ENCODE measurements at places on chromosomes 6 and 20.

GRCh38 chr20:2387180-2387577, 6.5 kb downstream of the TGM6 start:
- DNase-seq = no peak

GRCh38 chr6:80133020-80133419, 26.5 kb downstream of the BCKDHB start:
- DNase-seq = peak; percentile 52

DNA sequence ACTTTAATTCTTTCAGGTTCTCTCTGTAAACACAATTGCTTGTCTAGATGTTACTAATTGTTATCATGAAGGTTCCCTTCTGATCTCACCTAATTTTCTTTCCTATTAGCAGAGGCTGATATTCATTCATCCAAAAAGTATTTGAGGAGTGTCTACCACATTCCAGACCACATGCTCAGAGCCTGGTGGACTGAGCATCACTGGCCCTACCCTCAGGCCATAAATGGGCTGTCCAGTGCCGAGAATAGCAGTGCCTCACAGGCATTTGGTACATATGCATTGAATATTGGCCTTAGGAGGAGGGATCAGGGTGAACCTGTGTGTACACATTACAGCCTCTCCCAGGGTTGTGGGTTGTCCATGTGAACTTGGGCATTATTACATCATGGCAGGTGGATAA, 40.4 kb upstream of the PRELID3B start:
- no peak for DNase-seq

DNA sequence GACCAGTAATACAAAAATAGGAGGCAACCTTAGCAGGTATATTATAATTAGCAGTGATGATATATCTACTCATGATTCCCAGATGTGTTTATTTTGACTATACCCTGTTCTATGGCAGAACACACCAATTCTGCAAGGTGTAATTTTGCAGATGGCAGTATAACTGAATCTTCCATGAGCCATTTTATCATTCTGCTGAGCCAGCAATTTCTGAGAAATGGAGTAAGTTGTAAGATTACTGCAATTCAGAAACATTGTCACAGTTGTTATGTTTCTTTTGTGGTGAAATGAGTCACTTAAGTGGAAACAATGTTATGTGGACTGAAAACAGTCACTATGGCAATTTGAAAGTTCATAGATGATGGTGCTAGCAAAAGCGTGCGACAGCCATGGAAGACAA, 63.7 kb upstream of the RIMS1 start:
- no peak for DNase-seq

DNA sequence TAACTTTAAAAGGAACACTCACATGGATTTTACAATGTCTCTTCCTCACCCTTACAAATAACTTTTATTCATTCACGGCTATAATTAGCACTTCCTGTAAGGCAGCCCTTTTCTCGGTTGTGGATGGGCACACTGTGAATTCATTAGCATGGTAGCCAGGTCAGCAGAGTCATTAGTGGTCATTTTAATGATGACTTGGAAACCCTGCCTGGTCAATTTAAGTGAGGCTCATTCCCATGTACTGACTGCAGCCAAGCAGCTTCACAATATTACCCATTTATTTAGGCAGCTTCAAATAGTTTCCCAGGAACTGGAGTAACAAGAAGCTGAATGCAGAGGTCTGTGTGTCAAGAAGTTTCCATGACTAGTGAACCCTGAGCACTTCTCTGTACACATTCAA, 248.8 kb downstream of the KHDC1L start:
- no peak for DNase-seq

DNA sequence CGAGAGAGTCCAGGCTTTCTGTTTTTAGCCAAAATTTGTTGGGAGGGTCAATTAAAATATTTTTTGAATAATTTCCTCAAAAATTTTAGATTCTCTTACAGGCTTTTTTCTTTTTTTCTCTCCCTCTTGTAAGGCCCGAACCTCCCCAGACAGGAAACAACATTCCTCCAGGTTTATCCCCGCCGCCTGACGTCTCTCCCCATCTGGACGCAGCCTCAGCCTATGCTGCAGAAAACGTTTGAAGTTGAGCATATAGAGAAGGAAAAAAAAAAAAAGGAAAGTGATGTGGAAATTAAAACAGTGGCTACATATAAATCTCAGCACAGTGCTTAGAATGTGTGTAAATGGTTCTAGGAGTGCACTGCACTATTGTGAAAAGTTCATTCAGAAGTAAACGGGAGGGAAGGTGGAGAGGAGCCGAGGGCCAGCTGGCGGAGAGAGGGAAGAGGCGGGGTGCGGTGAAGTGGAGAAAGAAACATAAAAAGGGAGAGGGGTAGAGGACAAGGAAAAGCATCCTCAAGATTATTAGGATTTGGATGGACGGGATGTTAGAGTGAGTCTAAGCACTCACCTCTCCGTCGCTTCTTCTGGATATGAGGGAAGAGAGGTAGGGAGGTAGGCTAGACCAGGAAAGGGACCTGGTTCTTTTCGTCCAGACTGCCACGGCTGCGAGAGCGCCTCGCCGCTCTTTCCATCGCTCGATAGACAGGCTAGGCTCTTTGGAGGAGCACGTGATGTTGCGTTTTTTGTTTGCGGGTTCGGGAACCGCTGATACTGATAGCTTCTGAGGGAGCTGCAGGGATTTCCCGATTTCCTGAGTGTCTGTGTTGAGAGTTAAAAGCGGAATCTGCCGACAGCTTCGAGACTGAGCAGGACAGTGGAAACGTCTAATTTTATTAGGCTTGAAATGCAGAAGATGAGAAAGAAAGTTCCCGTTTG, 98.7 kb downstream of the TRIM27 start:
- DNase-seq = no peak

DNA sequence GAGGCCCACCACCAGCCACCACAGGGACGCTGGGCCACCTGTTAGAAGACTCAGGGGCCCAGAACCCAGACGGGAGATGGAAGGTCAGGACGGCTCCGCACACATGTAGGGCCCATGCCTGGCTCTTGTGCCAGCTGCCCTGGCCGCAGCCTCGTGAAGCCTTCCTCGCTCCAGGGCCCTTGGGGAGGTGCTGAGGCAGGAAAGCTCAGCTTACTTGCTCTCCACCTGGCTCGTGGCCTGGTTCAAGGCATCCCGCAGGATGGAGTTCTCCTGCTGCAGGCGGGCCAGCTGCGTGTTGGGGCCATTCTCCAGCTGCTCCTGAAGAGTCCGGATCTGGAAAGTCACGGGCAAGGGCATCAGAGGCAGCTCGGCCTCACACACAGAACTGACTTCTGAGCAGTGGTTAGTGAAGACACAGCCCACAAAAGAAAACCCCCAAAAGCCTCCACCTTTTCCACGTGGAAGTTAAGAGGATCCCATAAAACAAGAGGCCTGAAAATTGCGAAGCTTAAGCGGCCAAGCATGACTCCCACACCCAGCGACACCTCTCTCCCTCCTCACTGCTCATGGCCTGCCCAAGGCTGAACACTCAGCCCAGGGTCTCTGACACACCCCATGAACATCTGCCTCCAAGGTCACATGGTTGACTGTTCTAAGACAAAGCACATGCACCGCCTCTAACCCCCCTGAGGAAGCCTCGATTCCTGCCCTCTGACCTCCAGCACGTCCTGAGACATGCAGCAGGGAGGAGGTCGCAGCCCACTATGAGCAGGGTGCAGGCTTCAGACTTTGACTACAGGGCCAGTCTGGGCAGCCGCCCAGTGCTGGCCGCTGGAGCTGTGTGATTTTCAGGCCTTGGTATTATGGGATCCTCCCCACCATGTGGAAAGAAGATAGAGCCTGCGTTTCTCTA, 46.5 kb downstream of the RRBP1 start:
- no peak for DNase-seq

DNA sequence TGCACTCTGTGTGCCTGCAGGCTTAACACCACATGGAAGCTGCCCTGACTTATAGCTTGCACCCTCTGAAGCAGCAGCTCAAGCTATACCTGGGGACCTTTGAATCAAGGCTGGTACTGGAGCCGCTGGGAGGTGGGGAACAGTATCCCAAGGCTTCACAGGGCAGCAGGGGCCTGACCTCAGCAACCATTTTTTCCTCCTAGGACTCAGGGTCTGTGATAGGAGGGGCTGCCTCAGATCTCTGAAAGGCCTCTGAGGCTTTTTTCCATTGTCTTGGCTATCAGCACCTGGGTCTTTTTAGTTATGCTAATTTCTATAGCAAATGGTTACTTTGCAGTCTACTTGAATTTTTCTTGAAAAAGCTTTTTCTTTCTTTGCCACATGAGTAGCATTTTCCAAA, 80.2 kb upstream of the OPRM1 start:
- no peak for DNase-seq
